ENCODE measurements at places on chromosomes 3 and 15.
A peak's percentile ranks its signal among the peaks of the same experiment; 100 is the strongest.

DNA sequence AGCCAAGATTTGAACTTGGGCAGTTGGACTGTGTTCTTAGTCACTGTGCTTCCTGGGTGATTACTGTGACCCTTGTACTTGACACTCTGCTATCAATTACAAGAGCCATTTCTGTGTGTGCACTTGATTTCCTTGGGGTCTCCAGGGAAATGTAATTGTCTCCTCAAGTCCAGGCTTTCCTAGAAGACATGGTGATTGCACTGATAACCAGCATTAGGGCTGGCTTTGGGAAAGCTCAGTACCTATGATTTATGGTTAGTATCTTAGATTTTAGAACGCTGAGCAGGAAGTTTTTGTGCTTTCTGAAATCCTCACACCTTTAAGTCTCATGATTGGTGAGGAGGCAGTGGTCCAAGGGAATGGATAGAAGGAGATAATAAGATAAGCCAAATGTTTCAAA lies 1.6 kb upstream of the CLDN11 start:
- no peak for DNase-seq

DNA sequence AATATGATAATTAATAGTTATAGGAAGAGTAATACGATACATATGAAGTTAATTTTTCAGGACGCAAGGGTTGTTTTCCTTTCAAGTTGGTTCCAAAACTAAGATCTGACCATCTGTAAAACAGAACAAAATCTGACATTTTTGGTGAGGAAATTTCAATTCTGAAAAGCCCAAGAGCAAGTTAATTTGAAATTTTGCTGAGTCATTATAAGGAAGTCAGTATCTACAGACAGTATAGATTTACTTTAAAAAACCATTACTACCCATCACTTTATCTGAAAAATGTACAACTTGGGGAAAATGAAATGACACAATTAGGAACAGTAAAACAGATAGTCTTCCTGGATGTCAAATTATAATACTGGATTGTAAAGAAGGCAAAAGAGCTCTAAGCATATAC lies 12.5 kb downstream of the INTS14 start:
- DNase-seq = no peak

DNA sequence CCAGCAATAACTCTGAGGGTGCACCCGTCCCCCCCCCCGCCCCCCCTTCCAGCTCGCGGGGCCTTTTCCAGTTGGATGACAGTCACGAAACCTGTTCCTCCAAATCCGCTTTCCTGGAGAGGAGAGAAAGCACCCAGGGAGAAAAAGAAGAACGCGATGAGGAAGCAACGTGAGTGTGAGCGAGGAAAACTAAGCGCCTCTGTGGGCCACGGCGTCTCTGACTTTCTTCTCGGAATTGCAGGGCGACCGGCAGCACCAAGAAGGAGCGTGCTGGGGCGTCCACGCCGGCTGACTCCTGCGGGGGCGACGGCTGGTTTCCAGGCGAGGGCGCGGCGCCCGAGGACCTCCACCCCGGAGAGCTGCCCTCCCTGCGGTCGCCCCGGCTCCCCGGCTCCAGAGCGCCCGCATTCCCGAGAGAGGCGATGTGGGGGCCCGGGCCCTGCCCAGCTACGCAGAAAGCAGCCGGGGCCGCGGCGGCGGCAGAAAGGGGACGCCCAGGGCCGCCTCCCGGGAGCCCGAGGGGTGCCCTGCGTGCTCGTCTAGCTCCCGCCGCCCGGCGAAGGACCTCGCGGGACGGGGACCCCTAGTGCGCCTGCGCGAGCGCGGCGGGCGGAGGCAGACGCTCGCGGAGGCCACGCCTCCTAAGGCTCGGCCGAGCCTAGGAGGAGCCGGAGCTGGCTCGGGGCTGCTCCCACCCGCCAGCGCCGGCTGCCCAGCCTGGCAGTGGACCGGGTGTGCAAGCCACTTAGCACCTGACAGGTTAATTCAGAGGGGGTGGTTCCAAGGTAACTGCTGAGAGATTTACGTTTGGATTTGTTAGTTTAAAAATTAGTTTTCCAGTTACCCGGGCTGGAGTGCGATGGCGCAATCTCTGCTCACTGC lies 15.3 kb upstream of the ADIPOQ start:
- DNase-seq = peak; percentile 96

- DNase-seq = no peak
Observed at GRCh38 chr3:110341047-110341446, 730.6 kb upstream of the NECTIN3 start.

DNA sequence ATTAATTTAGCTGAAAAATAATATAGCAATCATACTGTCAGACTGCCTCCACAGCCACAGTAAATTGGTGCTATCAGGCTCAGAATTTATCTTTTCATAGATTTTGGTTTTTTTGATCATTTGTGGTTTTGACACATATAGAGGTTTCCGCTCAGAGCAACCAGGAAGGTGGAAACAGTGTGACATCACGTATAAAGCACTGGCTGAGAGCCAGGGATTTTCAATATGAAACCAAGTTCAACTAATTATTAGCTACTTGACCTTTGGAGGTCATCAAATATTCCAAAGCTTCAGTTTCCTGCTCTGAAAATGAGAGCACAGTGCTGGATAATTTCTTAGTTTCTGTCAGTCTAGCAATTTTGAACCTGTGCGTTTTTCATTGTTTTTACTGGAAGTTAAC lies 433.8 kb upstream of the SUCLG2 start:
- no peak for DNase-seq

GRCh38 chr3:4596612-4597011 lies 103.5 kb downstream of the ITPR1 start:
- peak; percentile 33 for DNase-seq

Data from neural progenitor cell (in vitro differentiated cells).